Astrocyte of the hippocampus (primary cell): ENCODE measurements at places on chromosomes 7 and 10.

DNA sequence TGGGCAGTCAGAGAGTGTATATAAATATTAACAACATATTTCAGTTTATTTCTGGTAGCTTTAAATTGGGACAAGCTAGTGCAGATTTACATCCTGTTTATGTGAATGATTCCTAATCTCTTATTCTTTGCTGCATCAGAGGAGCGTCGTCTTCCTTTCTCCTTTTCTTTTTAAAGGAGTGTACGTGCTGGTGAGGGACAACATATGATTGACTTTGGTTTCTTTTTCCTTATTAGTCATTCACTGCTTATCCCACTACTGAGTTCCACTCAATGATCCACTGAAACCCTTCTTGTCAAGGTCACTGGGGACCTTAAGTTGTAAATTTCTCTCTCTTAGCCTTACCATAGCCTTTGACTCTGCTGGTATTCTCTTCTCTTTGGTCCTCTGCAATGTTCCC is 116.3 kb downstream of the EXOC4 start:
- DNase-seq = peak; percentile 4

- DNase-seq = peak; percentile 69
Observed at GRCh38 chr10:11898372-11899066, 75.4 kb downstream of the PROSER2 start.

DNA sequence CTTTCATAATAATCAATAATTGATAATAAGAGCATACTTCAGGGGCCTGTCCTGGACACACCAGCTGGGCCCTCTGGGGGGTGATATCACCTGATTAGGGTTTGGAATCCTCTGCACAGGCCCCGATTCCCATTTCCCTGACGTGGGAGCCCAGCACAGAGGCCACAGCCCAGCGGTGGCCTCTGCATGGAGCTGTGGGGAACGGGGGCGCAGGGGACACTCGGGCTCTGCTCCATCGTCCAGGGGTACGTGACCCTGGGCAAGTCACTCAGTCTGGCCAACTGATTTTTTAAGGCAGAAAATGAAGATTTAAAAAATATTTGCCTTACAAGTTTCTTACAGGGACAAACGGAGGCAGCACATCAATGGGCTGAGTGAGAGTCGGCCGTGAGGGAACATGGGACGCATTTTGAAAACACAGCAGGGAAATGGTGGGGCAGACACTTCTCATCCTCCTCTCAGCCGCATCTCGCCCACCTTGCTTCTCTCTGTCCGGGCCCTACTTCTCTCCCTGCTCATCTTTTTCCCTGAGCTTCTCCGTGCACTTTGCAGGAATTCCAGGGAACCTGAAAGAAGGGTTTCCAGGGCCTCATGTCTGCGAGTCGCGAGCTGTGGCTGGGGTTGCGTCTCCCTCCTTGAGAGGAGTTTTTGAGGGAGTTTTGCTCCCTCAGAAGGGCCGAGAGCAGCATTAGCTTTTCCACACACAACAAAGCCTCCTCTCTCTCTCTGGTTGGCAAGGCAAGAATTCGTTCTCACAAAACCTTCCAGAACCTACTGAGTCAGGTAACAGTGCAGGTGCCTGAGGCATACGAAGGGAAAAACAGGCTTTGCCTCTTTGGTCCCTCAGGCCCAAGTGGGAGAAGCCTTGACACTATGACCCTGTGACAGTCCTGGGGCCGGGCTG is 312.0 kb downstream of the WDR37 start:
- no peak for DNase-seq

GRCh38 chr7:16419859-16420258 is 1.5 kb downstream of the CRPPA start:
- DNase-seq = no peak

DNA sequence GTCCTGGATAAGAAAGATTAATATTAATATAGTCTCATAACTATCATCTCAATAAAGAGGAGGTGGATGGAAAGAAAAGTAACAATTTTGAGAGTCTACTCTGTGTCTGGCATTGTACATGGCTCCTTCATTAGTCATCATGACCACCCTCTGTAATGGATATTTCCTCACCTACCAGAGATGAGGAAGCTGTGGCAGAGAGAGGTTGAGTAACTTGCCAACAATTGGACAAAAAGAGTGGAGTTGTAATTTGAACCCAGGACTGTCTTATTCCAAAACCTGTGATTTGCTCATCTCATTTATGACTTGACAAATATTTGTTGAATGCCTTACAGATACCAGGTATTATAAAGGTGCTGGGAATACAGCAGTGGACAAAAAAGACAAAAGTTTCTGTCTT is 2.1 kb upstream of the IDE start:
- peak; percentile 31 for DNase-seq

DNA sequence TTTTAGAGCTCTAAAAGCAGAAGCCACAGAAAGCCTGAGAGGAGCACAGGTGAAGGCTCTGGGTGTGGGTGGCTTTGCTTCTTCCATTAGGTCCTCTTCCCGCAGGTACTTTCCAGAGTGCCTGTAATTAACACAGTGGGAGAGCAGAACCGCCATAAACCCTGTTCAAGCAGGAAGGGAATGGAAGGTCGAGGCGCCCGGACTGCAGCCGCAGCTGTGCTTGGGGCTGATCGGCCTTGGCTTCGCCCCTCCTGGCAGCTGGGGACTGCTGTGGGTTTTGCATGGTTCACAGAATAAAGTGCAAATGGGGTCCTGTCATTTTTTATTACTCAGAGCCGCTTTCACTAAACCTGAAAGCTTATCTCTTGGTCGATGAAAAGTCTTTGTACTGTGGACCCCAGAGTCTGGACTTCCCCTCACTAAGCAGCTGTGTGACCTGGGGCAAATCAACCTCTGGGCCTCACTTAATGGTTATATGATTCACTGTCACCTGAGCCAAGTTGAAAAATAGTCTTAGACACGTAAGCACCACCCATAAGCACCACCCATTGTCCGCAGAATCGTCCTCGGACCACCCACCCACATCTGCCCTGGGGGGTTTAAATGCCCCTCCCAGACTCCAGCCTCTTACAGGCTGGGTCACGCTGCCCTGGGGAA is 100.9 kb downstream of the XRCC2 start:
- no peak for DNase-seq

- DNase-seq = no peak
Observed at GRCh38 chr10:92327445-92328433, 36.8 kb downstream of the MARCHF5 start.

DNA sequence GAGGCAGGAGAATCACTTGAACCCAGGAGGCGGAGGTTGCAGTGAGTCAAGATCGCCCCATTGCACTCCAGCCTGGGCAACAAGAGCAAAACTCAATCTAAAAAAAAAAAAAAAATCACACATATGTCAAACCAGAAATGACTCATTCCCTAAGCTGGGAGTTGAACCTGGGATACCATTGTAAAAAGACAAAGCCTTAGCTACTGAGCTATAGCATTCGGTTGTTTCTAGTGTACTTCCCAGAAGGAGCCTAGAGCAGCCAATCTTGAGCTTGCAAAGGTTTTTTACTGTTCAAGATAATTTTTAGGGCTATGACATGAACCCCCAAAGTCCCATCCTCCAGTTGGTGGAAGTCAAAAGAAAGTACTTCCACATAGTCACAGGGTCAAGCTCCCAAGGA is 87.9 kb downstream of the ZNF467 start:
- no peak for DNase-seq

DNA sequence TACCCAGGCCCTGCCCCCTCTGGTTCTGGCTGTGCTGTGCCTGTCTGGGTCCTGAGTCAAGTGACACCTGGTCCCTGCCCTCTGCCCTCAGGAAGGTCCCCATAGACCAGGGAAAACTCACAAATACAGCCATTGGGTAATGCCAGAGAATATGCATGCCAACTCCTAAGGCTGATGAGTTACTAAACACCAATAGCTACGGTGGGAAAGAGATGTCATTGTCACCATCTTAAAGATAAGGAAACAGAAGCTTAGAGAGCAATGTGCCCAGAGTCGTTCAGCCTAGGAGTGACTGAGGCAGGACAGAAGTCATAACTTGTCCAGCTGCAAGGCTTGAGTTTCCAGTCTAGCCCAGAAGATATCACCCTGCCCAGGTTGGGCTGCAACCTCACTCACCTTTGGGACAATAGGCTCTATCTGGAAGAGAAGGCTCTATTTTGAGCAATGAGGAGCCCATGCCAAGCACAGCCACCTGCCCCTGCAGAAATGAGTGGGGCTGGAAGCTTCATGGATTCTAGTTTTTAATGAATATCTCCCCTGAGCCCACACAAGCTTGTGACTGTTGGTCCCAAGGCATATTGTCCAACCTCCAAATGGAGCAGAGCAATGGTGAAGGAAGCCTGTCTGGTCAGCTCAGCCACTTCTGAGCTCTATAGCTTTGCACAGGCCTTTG is 42.6 kb downstream of the ZNF273 start:
- DNase-seq = no peak

DNA sequence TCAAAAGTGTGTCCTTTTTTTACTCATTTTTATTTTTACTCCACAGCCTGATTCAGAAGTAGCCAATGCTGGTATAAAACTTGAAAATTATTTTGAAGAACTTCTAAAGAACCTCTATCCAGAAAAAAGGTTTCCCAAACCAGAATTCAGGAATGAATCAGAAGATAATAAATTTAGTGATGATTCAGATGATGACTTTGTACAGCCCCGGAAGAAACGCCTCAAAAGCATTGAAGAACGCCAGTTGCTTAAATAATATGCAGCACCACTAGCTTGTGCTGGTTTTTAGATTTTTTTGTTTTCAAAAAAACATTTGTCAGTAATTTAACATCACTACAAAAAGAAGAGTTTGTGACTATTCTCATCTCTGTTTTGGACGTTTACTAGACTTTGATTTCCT is 116.5 kb downstream of the SVOPL start:
- no peak for DNase-seq

DNA sequence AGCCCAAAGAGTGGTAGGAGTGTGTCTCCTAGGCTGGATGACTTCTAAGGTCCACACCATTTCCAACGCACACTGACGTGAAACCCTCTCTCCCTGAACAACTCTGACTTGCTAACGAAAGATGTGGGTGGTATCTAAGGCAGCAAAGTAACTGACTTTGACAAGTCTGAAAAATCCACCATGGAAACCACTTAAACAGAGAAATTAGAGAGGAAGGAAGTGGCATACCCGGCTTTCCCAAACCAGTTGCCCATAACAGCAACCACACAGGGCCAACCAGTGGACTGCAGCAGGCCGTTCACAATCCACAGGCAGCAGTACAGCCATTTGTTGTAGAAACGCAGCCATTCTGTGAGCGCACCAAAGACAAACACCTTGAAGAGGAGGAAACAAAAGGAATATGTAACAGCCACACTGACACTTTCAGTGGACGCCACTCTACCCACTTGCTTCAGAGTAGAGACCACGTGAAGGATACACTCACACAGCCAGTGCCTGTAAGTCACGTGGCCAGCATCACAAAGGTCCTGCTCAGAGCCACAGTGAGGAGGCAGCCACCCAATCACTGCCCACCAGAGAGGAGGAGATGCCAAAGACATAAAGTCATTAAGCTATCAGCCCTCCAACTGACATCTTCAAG is 39.8 kb downstream of the SLC37A3 start:
- no peak for DNase-seq

- no peak for DNase-seq
Observed at GRCh38 chr10:103671126-103671895, 177.8 kb downstream of the NEURL1 start.

- DNase-seq = peak; percentile 11
Observed at GRCh38 chr7:124667312-124668153, 98.1 kb downstream of the GPR37 start.

DNA sequence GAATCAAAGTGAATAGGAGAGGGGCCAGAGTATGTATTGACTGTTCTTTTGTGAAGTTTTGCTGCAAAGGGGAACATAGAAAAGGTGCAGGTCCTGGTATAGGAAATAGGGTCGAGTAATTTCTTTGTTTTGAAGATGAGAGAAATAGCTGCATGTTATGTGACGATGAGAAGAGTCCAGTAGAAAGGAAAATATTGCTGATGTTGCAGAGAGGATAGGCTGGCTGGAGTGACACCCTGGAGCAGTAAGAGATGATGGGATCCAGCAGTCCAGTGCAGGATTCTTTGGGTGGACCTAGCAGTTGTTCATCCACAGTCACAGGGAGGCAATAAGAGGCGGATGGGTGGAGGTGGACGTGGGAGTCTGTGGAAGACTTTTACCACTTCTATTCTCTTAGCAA is 2.1 kb upstream of the BMS1 start:
- no peak for DNase-seq

DNA sequence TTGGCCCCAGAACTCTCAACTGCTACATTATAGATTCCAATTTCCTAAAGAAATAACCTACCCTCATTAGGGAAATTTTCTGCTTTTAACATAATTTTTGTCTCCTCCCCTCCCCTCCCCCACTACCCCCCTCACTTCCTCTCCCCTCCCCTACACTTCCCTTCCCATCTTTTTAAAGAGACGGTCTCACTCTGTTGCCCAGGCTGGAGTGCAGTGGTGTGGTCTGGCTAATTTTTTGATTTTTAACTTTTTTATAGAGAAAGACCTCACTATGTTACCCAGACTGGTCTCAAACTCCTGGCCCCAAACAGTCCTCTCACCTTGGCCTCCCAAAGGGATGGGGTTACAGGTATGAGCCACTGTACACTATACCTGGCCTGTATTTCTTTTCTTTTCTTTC is 30.5 kb upstream of the C1GALT1 start:
- DNase-seq = no peak

GRCh38 chr7:24403557-24403956 is 119.6 kb downstream of the NPY start:
- DNase-seq = no peak

- no peak for DNase-seq
Observed at GRCh38 chr10:1531883-1532597, 205.3 kb downstream of the ADARB2 start.

GRCh38 chr10:68562661-68563570 is 2.8 kb downstream of the TET1 start:
- DNase-seq = peak; percentile 55

DNA sequence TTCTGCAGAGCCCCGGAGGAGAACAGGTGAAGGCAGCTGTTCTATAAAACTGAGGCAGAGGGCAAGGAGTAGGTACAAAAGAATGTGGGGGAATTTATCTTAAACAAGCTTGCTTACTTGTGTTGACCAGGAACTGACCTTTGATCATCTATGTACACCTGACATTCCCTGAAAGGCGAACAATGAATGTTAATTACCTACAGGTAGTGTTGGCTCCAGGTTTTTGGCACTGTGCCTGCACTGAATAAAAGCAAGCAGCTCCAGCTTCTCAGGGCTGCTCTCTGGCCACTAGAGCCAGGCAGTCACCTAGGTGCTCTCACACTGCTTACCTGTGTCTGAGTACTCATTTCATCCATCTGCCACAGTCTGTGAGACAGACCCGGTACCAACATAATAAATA is 87.0 kb downstream of the RAPGEF5 start:
- DNase-seq = no peak

DNA sequence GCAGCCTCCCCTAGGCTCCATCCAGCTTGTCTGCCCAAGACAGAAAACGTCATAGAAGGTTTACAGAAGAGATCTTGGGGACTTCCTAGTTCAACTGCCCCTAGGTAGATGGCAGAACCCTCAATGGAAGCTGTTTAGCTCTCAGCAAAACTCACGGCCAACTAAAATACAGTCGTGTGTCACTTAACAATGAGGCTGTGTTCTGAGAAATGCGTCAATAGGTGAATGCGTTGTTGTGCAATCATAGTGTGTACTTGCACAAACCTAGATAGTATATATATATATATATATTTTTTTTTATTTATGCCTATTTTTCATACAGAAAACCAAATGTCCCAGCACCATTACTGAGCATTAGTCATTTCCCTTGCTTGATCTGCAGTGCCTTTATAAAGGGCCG is 100.4 kb upstream of the SH2B2 start:
- no peak for DNase-seq
